HCT116 (cell line): ENCODE measurements at places on chromosomes 12 and 14. TPM values are rescaled to one million over a fixed set of nuclear protein-coding genes. Genes with fewer than 3 reads are reported as not detected.

Gene SYT10
- total RNA-seq = not detected

Gene DTX3
- 0.37 TPM for total RNA-seq

Gene SLCO1A2
- total RNA-seq = 0.49 TPM

DNA sequence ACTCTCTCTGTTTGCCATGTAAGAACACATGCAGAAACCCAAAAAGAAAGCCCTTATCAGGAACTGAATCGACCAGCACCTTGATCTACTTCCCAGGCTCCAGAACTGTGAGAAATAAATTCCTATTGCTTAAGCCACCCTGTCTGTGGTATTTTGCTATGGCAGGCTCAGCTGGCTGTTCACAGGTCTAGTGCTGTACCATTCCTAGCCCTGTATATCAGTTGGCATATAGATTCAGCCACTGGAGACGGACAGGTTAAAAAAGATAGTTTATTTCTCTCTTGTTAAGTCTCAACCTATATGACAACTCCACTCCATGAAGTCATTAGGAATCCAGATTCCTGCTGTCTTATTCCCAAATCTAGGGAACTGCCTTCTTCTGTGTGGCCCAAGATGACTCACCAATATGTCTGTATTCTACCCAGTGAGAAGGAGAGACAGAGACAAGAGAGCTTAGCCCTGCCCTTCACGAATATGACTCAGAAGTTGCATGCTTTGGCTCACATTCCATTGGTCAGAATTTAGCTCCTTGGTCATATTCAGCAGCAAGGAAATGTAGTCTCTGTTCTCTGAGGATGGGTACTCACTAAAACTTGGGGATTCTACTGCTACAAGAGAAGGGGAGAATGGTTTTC lies 57.0 kb downstream of the PLEKHG7 start:
- H3K4me3 ChIP-seq = no peak overlapping the region
- peak; percentile 77 for DNase-seq
- no peaks in the 10 kb centered on the region for H3K36me3 ChIP-seq

- no peaks in the 10 kb centered on the region for H3K36me3 ChIP-seq
- no peaks in the 10 kb centered on the region for H3K27me3 ChIP-seq
- H3K27ac ChIP-seq = no peak overlapping the region
- H3K4me1 ChIP-seq = no peaks in the 10 kb centered on the region
- DNase-seq = no peak
- H3K4me3 ChIP-seq = no peak overlapping the region
Observed at GRCh38 chr12:78088391-78088832, 257.7 kb downstream of the NAV3 start.

Gene LRRC43
- total RNA-seq = not detected

GRCh38 chr12:118537481-118537917 lies 161.1 kb downstream of the SUDS3 start:
- peaks cover 9% of the 10 kb centered on the region; the same call in 1 of the 2 replicates for H3K27me3 ChIP-seq
- H3K36me3 ChIP-seq = no peaks in the 10 kb centered on the region
- H3K4me3 ChIP-seq = no peak overlapping the region

DNA sequence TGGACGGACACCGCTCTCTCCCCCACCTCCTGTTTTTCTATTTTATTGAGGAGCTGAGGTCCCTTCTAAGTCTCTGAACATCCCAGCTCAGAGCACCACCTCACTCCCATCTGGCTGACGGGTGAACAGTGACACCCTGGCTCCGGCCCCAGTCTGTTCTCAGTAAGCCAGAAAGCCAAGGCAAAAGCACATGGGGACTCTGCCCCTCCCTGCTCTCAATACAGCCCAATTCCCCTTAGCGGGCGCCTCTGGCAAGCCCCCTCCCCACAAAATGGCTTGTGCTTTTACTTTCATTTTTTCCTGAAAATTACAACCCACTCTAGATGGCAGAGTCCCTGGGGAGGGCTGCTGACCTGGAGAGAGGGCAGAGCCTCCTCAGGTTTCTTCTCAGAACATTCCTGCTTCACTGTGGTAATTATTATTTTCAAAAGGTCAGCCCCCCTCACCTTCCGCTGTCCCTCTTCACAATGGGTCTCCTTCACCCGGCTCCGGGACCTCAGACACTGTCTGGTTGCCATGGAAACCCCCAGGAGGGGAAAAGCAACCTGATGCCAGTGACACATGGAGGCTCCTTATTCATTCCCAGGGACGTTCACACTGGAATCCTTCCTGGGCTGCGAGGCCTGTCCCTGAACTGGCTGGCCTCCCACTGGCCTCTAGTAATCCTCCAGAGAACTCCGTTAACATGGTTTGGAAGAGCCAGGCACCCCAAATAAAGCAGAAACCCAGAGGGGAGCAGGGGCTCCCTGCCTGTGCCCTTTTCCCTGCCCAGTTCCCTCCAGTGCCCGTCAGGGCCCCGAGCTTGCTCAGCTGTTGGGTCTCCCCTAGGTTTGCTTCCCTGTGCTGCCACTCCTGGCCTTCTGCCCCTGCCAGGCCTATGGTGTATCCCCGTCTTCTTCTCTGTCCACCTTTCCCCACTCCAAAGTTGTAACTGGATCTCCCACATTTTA lies 15.9 kb downstream of the COL2A1 start:
- H3K27ac ChIP-seq = no peak overlapping the region
- no peak for DNase-seq
- no peak overlapping the region for H3K4me3 ChIP-seq
- H3K27me3 ChIP-seq = 0 out of 2 replicates have a peak, but pooled peaks cover 3% of the 10 kb centered on the region
- peaks cover 6% of the 10 kb centered on the region; the same call in 1 of the 2 replicates for H3K4me1 ChIP-seq

Gene LTB4R2
- total RNA-seq = 15.4 TPM

- no peak overlapping the region for H3K4me3 ChIP-seq
- no peak overlapping the region for H3K27ac ChIP-seq
- no peaks in the 10 kb centered on the region for H3K36me3 ChIP-seq
- H3K27me3 ChIP-seq = no peaks in the 10 kb centered on the region
Observed at GRCh38 chr14:105939810-105940508, 413.6 kb downstream of the TMEM121 start.
